LHCN-M2 (cell line): ENCODE measurements at places on chromosomes 5 and 9.

DNA sequence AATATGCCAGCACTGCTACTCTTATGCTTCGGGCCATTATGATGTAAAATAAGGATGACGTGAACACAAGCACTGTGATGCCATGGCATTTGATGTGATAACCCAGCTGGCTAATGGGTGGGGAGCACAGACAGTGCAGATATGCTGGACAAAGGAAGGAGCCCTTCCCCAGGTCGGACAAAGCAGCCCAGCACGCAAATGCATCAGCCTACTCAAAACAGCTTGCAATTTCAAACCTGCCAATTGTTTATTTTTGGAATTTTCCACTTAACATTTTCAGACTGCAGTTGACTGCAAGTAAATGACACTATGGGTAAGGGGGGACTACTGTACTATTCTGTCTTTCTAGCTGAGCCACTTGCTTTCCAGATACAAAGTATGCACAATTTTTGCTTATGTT, 181.3 kb downstream of the DCP2 start:
- DNase-seq = no peak

GRCh38 chr5:34501840-34502239, 154.3 kb upstream of the RAI14 start:
- DNase-seq = no peak

DNA sequence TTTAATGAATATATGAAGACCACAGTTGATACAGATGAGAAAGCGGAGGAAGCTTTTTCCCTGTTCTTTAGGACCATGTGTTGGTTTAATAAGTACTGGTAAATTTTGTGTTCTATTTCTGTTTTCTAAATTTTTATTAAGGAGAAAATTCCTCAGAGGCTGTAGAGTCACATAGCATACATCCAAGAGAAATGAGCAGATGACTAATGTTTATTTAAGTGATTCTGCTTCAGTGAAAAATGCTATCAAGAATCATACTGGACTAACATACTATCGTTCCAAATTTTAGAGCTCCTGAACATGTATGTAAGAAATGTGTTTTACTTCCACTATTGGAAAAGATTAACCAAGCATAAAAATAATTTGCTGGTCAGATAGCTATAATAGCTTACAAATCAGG, 115.0 kb downstream of the KIAA1958 start:
- DNase-seq = peak; percentile 9

GRCh38 chr9:3477236-3477834, 48.5 kb downstream of the RFX3 start:
- no peak for DNase-seq

GRCh38 chr9:37192803-37193202, 72.4 kb downstream of the ZCCHC7 start:
- no peak for DNase-seq

DNA sequence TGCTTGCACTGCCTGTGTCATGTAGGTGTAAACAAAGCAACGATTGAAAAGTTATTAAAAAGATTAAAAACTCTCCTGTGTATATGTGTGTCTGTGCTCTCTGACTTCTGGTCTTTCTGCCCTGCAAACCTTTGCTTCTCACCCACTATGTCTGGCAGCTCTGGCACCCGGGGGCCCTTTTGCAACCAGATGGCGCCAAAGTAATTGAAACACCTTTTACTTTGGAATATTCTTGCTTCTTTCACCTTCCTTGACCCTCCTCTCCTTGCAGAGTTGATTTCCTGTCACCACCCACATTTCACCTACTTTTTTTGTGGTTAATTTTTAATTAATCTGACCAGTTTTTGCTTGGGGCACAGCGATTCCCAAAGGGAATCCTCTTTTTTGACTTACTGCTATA, 275.5 kb downstream of the ARHGEF28 start:
- no peak for DNase-seq

DNA sequence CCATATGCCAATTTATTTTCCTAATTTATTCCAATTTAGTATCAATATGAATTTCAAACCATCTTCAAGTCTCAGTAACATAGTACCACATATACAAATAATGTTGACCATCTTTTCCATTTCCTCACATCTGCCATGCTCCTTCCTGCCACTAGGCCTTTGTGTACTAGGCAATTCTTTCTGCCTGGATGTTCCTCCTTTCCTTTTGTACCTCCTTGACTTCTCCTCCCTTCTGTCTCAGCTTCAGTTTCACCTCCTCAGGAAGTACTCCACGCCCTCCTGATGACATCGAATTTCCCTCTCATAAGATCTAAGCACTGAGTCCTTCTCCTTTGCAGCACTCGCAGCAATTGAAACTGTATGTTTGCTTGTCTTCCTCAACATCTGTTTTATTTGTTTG, 53.9 kb downstream of the MEF2C start:
- DNase-seq = no peak

DNA sequence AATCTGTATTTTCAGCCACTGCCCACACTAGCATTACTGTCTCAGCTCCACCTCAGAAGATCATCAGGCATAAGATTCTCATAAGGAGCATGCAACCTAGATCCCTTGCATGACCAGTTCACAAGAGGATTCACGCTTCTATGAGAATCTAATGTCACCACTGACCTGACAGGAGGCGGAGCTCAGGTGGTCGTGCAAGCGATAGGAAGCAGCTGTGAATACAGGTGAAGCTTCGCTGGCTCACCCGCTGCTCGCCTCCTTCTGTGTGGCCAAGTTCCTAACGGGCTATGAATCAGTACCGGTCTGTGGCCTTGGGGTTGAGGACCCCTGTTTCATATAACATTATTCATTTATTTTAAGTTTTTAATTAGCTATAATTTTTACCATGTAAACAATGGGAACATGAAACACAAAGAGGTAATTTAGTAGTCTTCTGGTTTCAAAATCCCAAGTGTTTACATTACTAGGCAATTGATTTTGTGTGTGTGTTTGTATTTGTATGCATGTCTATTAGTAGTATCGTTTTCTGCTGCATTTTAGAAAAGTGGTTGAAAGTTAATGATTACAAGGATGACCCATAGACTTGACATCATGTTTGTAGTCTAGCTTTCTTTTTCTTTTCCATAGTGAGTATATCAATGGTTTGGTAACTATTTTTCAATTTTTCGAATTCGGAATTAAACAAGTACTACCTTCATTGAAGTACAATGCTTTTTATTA, 159.4 kb downstream of the TENT4A start:
- no peak for DNase-seq

DNA sequence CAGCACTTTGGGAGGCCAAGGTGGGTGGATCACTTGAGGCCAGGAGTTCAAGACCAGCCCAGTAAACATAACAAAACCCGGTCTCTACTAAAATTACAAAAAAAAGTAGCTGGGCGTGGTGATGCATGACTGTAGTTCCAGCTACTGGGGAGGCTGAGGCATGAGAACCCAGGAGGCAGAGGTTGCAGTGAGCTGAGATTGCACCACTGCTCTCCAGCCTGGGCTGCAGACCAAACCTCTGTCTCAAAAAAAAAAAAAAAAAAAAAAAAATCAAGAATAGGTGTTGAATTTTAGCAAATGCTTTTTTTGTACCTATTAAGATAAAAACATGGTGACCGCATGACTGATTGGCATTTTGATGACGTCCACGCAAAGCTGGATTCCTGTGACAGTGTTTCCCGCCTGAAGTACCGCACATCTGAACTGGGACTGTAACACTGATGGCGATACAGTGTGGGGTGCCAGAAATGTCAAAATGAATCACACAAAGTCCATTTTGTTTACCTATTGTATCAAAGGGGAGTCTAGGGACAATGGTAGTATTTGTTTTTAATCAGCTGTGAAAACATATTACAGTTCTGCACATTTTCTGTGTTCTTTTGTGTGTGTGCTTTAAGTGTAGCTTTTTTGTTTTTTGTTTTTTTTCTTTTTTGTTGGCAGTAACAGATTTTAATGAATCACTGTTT, 23.2 kb upstream of the TBC1D9B start:
- DNase-seq = no peak

- no peak for DNase-seq
These were observed 23.5 kb downstream of the PDGFRB start for GRCh38 chr5:150131978-150132694.
